ENCODE measurements at places on chromosomes 13 and 19.

DNA sequence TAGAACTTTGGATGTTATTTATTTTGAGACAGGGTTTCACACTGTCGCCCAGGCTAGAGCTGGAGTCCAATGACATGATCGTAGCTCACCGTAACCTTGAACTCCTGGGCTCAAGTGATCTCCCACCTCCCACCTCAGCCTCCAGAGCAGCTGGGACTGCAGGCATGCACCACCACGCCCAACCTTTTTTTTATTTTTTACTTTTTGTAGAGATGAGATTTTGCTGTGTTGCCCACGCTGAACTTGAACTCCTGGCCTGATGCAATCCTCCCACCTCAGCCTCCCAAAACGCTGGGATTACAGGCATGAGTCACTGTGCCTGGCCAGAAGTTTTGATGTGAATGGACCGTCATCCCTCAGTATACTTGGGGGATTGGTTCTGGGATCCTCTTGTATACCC is 13.7 kb downstream of the ANKRD27 start:
- no peak for DNase-seq

- DNase-seq = no peak
Observed at GRCh38 chr19:38676023-38676877, 28.8 kb downstream of the ACTN4 start.

DNA sequence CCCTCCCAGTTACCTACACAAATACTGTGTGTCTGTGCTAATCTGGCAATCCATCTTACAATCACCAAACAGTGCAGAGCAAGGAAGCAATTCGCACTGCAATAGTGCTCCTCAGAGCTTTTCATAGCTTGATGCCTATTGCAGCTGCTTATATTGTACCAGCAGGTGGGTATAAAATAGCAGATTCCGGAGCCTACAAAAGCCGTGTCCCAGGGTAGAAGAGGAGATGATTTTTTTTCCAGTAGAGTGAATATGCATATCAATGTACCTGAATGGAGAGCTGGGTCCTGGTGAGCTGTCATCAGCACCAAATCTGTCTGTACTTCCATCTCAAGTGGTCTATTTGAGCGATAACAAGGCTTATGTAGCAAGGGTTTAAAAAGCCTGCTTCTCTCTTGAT is 668.4 kb downstream of the DIAPH3 start:
- DNase-seq = no peak

DNA sequence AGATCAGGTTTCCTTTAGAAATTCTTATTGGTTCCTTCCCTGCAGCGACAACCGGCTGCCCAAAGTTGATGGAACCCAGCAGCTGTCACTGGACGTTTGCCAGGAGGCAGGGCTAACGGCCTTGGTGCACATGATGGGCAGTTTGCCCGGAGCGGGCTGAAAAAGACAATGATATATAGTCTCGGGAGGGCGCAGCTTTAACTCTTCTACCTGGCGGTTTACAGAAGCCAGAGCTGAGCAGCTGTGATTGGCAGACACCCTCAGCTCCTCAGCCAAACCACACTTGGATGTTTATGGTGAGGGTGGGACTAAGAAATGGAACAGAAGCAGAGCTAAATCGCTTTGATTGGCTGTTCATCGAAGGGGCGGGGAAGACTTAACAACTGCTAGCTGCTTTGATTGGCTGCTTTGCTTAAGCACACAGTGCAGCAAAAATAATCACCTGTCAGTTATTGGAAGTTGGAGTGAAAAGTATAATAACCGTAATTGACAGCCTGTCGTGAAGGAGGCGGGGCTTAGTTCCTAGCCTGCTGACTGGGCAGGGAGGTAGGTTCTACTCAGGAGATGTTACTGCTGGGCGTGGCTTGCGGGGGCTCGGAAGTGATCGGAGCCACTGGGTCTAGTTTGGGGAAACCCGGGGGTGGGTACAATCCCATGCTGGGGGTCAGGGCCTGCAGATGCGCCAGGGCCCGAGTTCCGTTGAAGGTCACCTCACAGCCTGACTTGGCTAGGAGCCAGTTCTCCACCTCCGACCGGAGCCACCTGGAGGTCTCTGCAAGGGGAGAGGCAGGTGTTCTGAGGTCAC is 7.5 kb downstream of the EMP3 start:
- no peak for DNase-seq

GRCh38 chr13:85076343-85076742 is 722.9 kb downstream of the SLITRK6 start:
- DNase-seq = no peak

DNA sequence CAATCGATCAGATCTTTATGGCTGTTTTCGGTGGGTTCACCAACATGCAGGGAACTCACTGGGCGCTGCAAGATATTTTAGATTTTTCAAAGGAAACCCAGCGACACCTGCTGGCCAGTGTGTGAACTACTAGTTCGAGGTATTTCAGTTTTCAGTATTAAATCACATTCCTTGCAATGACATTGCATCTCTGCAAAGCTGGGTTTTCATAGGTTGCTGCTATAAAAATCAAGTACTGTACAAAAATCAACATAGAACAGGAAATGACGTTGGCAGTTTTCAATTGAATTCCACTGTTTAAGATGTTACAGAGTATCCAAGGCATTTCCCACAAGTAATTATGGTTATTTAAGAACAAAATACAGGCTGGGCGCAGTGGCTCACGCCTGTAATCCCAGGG is 17.6 kb downstream of the LIG1 start:
- DNase-seq = peak; percentile 18

- DNase-seq = no peak
Observed at GRCh38 chr13:29513002-29513980, 82.2 kb downstream of the SLC7A1 start.

DNA sequence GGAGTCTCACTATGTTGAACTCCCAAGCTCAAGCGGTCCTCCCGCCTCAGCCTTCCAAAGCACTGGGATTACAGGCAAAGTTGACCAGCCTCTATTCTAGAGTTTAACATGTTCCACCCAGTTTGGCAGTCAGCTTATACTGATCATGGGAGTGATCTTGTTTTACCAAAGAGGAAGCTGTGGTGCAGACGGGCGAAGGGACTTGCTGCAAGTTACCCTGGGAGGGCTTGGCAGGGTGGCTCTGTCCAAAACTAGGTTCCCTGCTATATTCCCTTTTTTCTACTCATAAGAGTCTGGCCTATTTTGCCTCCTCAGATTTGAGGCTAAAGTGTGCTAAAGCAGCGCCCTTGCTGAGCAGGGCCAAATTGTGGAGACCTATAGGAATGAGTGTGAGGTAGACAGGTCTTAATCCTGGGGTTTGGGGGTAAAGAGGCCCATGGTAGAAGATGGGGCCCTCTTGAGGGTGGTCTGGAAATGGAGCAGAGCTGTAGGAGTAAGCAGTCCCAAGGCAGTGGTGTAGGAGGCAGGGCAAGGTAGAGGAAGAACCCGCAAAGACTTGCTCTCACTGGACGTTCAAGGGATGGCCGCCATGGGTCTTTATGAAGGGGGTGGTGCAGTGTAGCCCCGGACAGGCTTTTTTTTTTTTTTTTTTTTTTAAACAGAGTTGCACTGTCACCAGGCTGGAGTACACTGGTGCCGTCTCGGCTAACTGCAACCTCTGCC is 3.3 kb downstream of the RPS19 start:
- DNase-seq = no peak

- DNase-seq = no peak
Observed at GRCh38 chr19:42553292-42554045, 25.2 kb upstream of the CEACAM1 start.

GRCh38 chr13:41905600-41906254 is 55.2 kb downstream of the VWA8 start:
- DNase-seq = no peak

DNA sequence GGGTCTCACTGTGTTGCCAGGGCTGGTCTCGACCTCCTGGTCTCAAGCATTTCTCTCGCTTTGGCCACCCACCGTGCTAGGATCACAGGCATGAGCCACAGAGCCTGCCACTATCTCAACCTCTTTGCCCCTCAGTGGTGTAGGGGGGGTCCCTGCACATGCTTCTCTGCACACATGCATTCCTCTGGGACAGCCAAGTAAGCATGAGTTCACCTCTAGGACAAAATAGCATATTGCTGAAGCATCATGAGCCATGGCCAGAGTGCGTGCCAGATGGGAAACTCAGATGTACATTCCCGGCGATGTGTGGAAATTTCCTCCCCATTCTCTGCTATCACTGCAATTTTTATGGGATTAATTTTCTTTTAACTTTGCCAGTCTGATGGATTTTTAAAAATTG is 23.1 kb downstream of the CHAF1A start:
- no peak for DNase-seq

DNA sequence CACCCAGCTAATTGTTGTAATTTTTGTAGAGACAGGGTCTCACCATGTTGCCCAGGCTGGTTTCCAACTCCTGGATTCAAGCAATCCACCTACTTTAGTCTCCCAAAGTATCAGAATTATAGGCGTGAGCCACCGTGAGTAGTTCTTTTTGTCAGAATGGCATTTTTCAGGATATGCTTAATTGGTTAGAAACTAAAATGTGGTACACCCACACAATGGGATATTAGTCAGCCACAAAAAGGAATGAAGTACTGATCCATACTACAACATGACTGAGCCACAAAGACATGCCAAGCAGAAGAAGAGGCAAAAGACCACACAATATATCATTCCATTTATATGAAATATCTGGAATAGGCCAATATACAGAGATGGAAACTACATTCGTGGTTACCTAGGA is 41.7 kb upstream of the MAP3K10 start:
- no peak for DNase-seq

DNA sequence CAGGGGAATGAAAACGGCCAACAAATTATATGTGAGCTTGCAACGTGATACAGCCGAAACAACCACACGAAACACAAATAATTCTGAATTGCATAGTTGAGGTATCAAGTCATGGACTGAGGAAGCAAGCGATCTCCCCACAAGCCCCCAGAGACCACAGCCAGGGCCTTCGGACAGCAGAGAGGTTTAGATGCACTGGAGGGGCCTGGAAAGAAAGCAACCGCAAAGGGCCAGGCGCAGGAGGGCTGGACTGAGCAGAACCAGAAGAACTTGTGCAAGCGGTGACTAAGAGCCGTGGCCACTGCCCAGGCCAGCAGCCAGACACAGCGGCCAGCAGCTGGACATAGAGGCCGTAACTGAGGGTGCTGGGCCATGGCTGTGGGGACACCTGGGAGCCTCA is 131.4 kb downstream of the TNFRSF19 start:
- DNase-seq = no peak

- DNase-seq = no peak
Observed at GRCh38 chr13:73842626-73843025, 291.6 kb downstream of the KLF12 start.

- DNase-seq = no peak
Observed at GRCh38 chr13:110403315-110403714, 96.2 kb downstream of the COL4A2 start.

DNA sequence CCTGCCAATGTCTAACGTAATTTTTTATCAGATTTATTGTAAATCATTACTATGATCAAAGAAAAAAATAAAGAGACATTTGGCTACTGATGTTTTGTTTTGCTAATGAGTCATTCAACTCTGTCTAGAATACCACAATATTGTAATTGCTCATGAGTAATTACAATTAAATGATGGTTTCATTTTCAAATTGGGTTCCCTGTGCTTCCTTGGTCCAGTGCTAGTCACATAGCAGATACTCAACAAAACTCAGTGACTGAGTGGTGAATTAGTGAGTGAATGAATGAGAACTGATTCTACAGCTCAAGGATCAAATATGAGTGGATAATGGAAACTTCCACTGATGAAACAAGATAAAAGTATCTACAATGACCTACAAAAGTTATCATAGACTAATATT is 304.7 kb downstream of the POU4F1 start:
- no peak for DNase-seq

GRCh38 chr19:7550987-7551761 is 15.7 kb downstream of the PNPLA6 start:
- peak; percentile 87 for DNase-seq

DNA sequence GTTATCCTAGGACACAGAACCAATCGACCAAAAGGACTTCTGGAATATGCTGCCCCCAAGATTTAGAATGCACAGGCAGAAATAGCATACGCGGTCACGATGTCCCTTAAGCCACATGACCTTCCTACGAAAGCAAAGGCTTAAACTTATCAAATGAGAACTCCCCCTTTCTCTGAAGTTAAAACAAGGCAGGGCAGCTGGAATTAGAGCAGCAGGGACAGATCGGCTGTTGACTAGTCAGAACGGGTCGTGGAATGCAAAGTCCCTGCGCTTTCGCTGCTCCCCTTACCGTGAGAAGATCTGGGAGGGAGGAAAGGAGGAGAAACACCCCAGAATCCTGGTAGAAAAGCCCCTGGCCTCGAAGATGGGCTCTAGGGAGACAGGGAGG is 799 bp upstream of the USPL1 start:
- peak; percentile 35 for DNase-seq

Data from NT2/D1 (cell line).